NCI-H2081 treated with DMSO at 0.1 percent for 48 hours (cell line): ENCODE measurements at places on chromosomes 12 and 14.

GRCh38 chr12:116624516-116624915, 65.3 kb downstream of the MAP1LC3B2 start:
- no peak for DNase-seq

GRCh38 chr14:70108419-70108818, 80.3 kb downstream of the SLC8A3 start:
- DNase-seq, result no peak

- no peak for DNase-seq
Measured at GRCh38 chr12:108921946-108922345, 42.1 kb downstream of the DAO start.

GRCh38 chr12:116975779-116976393, 65.1 kb downstream of the FBXW8 start:
- DNase-seq, result no peak

DNA sequence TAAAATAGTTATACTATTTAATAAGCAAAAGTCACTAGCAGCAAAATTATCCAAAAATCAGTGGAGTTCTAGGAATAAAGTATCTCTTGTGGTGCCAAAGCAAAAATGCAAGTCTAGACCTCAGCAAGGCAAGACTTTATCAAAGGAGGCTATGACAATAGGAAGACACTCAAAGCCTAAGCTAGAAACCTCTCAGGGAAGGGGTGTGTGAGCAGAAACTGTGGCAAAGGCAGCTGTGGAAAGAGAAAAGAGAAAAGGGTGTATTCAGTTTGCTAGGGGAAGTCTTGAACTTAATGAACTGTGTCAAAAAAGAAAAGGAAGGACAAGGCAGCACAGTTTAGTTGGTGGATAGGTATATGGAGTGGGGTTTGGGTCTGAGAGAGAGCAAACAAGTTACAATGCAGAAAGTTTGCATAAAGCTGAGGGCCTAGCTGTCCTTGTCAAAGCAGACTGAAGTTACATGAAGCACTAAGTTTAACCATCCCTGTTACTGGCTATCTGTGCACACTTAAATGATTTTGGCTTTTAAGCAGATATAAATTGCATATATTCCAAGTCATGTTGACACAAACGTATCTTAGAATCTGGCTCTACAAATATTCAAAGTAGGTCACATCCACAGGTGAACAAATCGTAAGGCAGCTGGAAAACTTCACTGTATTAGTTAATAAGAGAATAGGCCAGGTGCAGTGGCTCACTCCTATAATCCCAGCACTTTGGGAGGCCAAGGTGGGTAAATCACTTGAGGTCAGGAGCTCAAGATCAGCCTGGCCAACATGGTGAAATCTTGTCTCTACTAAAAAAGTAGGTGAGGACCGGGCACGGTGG, 31.0 kb upstream of the AMN1 start:
- DNase-seq, result no peak

- DNase-seq, result no peak
Measured at GRCh38 chr12:76764856-76765255, 941 bp downstream of the ZDHHC17 start.

DNA sequence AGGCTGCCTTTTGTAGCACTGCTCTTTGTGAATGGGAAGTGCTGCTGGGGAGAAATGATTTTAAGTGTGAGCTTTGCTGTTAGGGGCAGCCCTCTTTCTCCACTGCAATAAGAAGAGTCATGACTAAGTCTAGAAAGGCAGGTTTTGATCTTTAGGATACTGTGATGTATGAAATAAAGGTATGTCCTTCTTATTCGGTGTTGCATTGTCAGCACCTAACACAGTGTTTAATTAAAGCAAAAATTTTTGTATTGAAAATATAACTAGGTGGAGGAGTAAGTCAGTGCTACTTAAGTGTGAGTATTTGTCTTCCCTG, 81.5 kb downstream of the ETV6 start:
- DNase-seq, result no peak

DNA sequence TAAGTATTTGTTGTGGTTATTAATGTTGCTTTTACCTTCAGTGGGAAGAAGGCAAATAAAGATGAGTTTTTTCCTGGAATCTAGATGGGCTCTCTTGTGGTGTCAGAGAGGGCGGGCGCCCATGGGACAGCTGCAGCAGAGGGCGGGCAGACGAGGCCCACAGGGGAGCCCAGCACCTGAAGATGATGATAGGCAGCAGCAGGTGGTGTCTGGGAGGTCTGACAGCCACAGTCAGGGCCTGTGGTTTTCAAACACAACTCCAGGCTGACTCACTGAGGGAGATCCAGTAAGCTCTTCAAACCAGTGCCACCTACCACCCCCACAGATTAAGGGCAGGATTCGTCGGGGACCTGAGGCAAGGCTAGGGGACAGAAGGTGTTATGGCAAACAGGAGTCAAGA, 42.8 kb downstream of the NKX2-1 start:
- no peak for DNase-seq

DNA sequence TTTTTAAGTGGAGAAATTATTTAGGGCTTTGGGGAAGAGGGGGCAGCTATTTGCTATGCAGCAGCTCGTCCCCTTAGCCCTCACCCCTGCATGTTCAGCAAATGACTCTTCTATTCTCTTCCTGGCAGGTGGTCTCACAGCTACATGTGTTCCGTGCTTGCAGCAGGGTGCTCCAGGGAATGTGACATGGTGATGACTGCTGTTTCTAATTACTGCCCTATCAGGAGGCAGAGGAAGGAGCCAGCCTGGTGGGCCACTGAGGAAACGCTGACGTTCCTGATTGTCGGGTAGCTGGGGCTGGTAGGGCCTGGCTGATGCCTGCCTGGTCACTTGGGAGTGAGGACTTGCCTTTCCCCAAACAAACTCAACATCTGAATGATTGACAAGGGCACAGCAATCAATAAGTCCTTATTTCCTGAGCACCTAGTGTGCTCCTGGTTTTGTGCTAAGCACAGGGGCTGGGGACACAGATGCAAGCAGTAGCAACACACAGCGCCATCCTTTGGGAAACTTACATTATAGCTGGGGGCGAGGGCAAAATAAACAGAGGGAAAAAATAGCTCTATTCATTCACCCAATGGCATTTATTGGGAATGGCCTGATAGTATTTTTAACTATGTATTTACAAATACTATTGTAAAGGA, 377.8 kb downstream of the FUT8 start:
- DNase-seq, result no peak

DNA sequence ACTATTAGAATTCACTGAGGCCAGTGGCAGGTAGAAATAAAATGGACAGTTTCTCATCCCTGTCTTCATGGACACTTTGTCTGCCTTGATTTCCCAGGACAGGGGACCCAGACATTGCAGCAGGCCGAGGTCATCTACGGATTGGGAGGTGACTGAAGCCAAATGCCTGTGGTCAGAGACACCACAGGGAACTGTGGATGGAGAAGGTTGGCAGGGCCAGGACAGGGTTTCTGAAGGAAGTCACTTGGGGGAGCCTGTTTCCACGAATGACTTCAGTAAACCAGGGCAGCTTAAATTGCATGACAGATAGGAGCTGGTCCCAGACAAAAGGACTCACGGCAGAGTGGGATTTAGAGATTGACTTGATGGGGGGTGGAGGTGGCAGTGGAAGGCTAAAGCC, 224.9 kb downstream of the NTF3 start:
- no peak for DNase-seq

DNA sequence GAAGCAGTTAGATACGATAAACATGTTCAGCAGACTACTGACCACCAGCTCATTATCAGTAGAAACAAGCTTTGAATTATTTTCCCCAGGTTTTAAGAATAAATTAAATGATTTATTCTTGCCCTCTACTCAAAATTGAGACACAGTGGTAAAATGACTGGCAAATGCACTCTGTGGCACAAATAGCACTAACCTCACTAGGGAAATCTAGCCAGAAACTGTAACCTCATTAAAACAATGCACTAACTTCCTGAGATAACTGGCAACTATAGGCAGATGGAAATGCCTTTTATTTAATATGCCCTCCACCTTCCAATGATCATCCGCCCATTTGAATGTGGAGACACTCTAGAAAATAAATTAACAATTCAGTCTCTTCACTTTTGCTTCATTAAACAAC, 33.2 kb downstream of the CPNE8 start:
- no peak for DNase-seq

DNA sequence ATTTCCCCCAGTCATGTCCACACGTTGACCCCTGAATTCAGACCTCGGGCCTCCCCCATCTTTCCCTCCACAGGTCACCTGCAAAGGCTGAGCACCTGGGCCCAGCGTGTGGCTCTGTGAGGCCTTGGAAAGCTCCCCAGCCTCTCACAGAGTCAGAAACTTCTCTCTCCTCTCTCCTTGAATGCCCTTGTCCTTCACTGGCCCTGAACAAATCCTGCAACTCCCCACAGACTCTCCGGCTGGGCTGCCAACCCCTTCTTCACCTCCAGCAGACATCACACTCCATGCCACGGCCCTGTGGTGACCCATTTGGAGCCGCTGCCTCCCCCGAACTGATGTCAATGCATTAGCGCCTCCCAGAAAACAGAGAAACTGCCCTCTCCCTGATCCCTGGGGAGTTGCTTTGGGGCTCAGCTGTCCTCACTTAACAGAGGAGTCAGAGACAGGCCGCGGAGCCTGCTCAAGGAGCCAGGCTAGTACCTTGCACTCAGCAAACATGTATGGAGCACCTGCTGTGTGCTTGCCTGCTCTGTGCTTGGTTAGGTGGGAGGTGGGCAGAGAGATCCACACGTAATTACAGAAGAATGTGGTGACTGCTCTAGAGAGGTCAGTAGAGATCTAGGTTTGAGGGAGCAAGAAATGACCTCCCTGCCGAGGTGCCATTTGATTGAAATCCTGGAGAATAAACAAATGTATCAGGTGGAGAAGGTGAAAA, 99.2 kb upstream of the PWP1 start:
- no peak for DNase-seq
